ENCODE measurements at places on chromosomes 13 and 19.

GRCh38 chr19:55165952-55166529 lies 372 bp downstream of the DNAAF3 start:
- DNase-seq = peak; percentile 34

GRCh38 chr13:41976476-41976875 lies 15.6 kb upstream of the VWA8 start:
- no peak for DNase-seq

DNA sequence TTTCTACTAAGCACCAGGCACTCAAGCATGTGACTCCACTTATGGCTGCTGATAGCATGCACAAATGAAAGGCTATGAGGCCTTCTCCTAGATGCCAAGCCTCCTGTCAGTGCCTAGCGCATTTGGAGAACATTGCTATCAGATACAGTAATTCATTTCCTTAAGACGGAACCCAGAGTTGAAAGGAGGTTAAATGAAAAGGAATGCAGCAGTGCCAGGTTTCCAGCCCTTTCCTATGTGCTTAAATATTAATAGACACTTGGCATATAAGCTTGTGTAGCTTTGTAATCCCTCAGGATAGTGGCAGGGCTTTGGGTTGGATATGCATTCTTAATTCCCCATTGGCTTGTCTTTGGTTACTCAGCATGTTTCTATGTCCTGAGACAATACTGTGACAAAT lies 140.1 kb upstream of the FRY start:
- no peak for DNase-seq

GRCh38 chr13:110950819-110951570 lies 36.1 kb upstream of the ANKRD10 start:
- DNase-seq = no peak

GRCh38 chr13:33775339-33776108 lies 42.4 kb upstream of the RFC3 start:
- no peak for DNase-seq

- peak; percentile 71 for DNase-seq
Observed at GRCh38 chr19:48724796-48725753, 5.5 kb upstream of the MAMSTR start.

GRCh38 chr13:59658027-59658737 lies 505.5 kb downstream of the DIAPH3 start:
- no peak for DNase-seq

- no peak for DNase-seq
Observed at GRCh38 chr19:54105796-54106195, 3.1 kb downstream of the NDUFA3 start.

GRCh38 chr13:52833296-52833875 lies 15.1 kb downstream of the PCDH8 start:
- no peak for DNase-seq

- no peak for DNase-seq
Observed at GRCh38 chr19:55358943-55359908, 3.8 kb downstream of the GARIN5B start.

GRCh38 chr13:53642306-53642705 lies 613.7 kb downstream of the OLFM4 start:
- no peak for DNase-seq
